ENCODE measurements at places on chromosomes 2 and 18.

- DNase-seq = no peak
Observed at GRCh38 chr18:23300231-23300805, 152.8 kb upstream of the RIOK3 start.

DNA sequence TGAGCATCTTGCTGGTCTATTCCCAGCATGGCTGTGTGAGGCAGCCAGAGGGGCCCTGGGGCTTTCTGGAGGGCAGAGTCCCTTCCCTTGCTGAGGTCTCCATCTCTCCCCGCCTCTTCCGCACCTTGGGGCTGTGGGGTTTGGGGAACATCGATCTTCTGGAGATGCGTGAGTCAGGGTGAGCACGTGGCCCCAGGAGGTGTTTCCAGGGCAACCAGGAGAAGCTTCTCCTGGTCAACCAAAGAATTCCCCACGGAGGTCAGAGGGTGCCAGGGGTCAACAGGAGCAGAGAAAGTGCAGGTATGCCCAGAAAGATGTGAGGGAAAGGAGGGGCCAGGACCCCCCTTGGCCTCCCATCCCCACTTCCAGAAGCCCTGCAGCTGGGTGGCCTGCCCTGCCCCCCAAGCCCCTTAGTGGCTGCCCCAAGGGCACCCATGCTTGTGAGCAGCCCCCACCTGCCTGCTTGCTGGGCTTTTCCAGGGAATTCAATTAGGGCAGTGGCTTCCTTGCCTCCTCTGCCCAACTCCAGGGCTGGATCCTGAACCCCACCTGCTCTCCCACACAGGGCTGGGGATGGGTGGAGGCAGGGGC is 2.8 kb upstream of the PROM2 start:
- no peak for DNase-seq

DNA sequence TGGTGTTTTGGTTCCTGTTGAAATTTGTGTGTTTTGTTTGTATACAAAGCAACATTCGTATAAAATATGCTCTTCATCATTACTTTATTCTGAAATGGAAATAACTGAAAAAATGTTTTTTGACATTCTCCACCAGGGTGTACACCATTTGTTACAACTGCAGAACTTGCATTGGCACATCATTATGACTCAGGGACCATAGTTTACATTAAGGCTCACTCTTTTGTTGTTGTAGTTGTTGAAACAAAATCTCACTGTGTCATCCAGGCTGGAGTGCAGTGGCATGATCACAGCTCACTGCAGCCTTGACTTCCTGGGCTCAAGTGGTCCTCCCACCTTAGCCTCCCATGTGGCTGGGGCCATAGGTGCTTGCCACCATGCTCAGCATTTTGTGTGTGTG is 676.6 kb downstream of the TDRD15 start:
- DNase-seq = peak; percentile 12

- no peak for DNase-seq
Observed at GRCh38 chr18:63562284-63562683, 20.1 kb downstream of the SERPINB12 start.

- DNase-seq = no peak
Observed at GRCh38 chr2:60070196-60070595, 483.3 kb downstream of the BCL11A start.

DNA sequence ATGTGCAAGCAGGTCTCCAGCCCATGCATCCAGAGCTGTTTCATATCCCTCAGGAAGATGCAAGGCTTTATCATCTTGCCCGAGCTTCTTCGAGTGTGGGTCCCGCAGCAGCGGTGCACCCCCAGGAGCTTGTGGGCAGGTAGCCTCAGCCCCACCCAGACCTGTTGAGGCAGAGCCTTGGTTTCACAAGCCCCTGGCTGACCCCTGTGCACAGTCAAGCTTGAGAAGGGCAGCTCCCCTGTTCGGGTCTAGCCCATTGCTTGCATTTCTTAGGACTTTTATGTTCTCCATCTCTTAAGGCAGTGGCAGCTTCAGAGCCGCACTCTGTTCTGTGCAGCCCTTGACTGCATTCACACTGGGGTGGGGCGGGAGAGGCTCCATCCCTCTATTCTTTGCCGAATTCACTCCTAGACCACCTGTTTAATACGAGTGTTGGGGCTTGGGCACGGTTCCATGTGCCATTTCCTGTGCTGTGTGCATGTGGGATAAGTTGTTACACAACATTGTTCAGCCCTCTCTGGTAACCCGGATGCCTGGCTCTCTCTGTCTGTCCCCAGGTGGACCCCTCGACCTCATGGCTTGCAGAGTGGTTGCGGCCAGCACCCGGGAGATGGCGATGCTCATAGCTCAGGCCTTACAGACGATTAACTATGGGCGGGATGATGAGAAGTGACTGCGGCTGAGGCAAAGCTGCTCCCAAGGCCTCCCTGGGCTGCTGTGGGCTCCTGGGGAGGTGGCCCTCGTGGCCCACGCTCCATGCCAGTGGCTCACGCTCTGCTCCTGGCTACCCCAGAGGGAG is 48.7 kb downstream of the IMPA2 start:
- DNase-seq = no peak

GRCh38 chr2:128477891-128478290 is 159.2 kb upstream of the HS6ST1 start:
- DNase-seq = no peak

DNA sequence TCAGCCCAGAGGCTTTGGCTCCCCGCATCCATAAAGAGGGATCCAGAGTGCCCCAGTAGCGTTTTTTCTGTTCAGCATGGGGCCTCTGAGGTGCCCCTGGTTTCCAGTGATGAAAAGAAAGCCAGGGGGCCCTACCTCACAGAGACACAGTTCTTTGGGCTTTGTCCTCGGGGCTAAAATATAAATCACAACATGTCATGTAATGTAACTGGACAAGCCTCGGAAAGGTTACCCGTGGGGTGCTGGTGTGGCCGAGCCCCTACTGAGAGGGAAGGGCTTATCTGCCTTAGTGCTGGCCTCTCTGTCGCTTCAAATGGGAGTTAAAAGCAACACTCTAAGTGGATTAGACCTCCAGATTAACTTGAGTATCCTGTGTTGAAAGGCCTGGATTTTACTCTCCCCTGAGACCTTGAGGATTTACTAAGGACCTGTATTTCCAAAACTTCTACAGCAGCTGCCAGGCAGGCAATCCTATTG is 251.6 kb upstream of the APCDD1 start:
- no peak for DNase-seq

DNA sequence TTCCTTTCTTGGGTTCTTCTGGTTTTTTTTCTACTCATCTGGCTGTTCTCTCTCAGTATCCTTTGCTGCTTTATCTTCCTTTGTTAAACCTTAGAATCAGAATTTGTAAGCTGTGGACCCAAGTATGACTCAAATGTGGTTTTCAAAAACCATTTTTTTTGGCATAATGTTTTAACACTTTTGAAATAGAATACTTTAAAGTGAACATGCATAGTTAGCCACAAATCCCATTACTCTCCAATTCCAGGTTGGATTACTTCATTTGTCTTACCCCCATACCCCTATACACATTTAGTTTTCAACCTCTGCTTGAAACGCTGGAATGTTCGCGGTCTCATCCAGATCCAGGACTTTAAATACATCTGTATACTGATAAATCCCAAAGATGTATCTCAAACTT is 29.1 kb downstream of the ALMS1 start:
- DNase-seq = peak; percentile 4

DNA sequence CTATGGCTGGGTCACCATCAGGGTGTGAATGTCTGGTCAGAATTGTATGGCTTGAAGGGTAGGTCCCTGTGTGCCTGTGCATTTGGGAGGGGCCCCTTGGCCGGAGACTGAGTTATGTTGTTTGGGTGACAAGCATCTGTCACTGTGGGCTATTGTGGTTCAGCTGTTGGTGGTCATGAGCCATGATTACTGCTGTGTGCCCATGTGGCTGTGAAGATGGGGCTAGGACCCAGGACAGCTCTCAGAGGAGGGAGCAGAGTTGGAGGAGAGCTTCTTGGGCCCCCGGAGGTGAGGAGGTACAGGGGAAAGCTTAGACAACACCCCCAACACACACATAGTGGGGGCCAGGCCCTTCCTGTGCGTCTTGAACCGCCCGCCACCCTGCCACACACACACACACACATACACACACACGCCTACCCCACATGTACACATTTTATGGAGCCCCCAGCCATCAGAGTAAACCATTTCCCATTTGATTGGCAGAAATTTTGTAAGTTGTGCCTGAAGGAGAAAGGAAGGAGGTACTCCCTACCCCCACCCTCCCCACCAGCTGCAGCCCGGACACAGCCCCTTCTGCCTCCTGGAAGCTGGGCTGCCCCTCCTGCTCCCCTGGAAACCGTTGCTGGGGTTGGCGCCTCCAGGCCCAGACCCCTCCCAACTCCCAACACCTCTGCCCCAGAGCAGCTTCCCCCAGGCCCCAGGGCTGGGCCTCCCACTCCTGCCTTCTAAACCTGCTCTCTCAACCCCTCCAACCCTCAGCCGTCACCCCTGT is 2.0 kb downstream of the GAREM2 start:
- no peak for DNase-seq

- no peak for DNase-seq
Observed at GRCh38 chr2:21382701-21383520, 259.1 kb downstream of the TDRD15 start.

GRCh38 chr2:44247924-44248323 is 27.4 kb upstream of the SLC3A1 start:
- DNase-seq = no peak

GRCh38 chr2:18066066-18066465 is 187.6 kb downstream of the KCNS3 start:
- no peak for DNase-seq

- peak; percentile 18 for DNase-seq
Observed at GRCh38 chr2:39033980-39034379, 86.9 kb downstream of the SOS1 start.

- no peak for DNase-seq
Observed at GRCh38 chr2:21194858-21195271, 71.1 kb downstream of the TDRD15 start.

GRCh38 chr18:23990474-23991410 is 23.8 kb upstream of the TTC39C start:
- peak; percentile 52 for DNase-seq

- DNase-seq = peak; percentile 37
Observed at GRCh38 chr2:85680707-85681371, 12.8 kb upstream of the SFTPB start.
